Naive B cell (primary cell): ENCODE measurements at places on chromosomes 3 and 15. TPM values are rescaled to one million over a fixed set of nuclear protein-coding genes. Genes with fewer than 3 reads are reported as not detected.
A peak's percentile ranks its signal among the peaks of the same experiment; 100 is the strongest.

DNA sequence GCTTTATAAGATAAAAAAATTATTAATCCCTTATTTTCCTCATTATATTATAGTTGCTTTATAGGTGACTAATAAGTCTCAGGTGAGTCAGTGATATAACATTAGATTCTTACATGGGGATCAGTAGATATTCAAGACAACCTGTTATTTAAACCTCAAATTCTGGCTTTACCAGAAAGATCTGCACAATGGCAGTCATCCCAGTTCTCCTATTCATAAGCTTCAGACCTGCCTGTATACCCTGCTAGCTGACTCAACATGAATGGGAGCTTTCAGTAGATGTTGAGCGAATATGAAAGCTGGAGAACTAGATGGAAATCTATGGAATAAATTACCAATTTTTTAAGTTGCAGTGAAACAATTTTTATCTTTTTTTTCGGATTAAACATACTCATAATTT, 20.5 kb upstream of the CCDC54 start:
- DNase-seq, result no peak

GRCh38 chr3:131922356-131922755, 112.5 kb downstream of the CPNE4 start:
- no peak for DNase-seq

- no peak for DNase-seq
Observed at GRCh38 chr15:90261811-90262210, 3.7 kb upstream of the NGRN start.

DNA sequence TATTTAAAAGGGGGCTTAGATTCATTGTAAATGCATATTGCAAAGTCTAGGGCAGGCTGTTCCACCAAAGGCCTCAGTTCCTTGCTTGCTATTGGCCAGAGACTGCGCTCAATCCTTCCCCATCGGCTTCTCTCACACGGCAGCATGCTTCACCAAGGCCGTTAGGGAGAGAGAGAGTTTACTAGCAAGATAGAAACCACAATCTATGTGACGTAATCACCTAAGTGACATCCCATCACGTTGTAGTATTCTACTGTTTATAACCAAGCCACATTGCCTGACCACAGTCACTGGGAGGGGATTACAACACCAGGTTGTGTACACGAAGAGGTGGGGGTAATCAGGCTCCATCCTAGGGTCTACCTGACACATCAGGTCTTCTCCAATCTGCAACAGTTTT, 16.0 kb upstream of the NPAP1 start:
- DNase-seq, result no peak

- DNase-seq, result no peak
Observed at GRCh38 chr15:44661576-44661975, 1.9 kb downstream of the SPG11 start.

DNA sequence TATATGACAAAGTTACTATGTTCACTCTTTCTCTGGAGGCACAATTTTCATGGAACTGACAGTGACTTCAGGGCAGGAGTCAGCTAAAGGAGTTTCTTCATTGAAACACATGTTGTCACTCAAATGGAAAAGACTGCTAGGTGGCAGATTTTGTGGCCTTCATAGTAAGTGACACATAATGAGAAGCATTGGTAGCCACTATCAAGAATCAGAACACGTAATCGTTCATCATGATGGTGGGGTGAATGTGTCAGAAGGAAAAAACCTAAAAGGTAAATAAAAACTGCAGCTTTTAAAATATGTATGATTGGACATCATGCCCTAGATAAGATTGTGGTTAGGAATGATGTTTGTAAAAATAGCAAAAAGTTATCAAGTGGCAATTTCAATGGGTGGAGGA, 1491.0 kb downstream of the SI start:
- DNase-seq, result no peak

DNA sequence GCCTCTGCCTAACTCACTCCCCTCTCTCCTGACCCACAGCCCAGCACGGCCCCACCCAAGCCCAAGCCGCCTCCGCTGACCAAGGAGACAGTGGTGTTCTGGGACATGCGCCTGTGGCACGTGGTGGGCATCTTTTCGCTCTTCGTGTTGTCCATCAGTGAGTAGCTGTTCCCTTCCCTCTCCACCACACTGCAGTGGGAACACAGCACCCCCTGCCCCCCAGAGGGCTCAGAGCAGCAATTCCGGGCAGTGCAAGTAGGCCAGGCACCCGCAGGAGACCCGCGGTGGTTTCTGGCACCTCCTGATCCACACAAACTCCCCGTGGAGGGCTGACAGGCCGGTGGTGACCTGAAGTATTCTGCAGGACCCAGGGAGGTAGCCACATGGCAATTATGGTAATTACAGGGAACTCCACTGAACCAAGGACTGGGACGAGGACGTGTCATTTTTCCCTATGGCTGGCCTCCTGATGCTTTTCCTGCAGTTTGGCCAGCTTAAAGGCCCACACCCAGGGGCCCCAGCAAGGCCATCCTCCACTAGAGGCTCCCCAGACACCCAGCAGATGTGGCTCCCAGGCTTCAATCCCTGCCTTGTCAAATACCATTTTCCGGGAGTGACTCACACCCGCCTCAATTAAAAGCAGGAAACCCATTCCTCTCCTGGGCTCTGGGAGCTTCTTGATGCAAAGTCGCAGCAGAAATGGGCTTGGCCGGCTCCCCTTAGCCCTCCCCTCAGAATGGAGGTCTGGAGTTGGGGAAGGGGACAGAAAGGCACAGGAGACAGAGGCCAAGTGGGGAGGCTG, 4.8 kb downstream of the TMIE start:
- DNase-seq, result no peak

DNA sequence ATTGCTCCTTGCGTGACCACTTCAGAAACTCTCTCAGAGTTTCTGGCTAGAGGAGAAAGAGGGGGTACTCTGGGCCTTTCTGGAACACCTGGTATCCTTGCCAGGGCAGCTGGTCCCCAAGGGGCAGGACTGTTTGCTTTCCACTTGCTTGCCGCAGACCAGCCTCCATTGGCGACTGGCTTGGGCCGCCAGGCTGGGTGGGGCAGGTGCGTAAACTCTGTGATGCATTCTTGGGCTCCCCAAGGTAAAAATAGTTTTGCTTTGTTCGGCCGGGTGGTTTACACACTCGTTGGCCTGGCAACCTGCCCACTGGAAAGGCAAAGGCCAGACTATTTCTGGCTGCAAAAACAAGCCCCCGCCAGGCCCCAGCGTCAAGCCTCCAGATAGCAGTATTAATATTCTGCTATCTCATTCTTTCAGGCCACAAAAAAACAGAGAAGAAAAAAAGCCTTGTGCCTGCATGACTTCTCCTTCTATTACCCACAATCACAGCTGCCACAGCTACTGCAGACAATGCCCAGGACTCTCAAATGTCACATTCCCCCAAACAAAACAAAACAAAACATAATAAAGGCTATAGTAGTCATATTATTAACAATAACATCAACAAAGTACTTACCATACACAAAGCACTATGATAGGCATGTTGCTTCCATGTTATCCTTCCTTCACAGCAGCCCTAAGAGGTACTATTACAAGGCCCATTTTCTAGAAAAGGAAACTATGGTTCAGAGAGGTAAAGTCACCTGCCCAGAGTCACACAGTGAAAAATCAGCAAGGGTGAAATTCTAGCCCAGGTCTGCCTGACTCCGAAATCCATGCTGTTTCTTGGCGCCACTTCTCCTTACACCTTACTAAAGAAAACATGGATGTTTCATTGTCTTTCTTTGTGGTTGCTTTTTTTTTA, 14.0 kb upstream of the SSUH2 start:
- DNase-seq, result peak; percentile 71

The AADACL2 gene
- polyA plus RNA-seq, result not detected

The DUOXA2 gene
- not detected for polyA plus RNA-seq
